ENCODE measurements at places on chromosomes 7 and 10.

DNA sequence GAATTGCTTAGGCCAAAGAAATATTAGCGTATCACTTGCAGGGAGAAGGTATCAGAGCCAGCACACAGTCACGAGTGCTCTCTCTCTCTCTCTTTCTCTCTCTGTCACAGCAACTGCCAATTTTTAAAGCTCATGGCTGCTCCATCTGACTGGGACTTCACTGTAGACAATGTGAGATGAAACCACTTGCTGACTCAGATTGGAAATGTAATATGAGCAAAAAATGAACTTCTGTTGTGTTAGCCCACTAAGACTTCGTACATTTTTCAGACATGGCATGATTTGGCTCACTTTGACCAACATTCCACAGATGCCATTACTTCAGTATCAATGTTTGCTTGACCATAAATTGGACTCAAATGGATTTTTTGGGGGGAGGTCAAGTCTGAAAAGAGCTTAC is 68.1 kb downstream of the DGKB start:
- peak; percentile 28 for DNase-seq

DNA sequence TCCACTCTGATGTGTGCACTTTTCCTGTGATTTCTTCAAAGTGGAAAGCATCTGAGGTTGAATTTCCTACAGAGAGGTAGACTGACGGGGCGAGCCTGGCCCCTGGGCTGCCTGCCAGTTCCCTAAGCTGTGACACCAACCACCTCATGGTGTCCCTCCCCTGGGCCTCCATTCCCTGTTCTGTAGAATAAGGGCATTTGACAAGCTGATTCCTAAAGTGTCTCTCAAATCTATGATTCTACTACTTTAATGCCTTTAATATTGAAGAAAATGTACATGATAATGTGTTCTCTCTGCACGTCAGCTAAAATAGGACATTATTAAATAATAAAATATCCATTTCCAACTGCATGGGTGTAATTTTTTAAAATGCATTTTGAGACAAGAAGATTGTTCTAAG is 105.1 kb downstream of the SEC61G start:
- DNase-seq = no peak

DNA sequence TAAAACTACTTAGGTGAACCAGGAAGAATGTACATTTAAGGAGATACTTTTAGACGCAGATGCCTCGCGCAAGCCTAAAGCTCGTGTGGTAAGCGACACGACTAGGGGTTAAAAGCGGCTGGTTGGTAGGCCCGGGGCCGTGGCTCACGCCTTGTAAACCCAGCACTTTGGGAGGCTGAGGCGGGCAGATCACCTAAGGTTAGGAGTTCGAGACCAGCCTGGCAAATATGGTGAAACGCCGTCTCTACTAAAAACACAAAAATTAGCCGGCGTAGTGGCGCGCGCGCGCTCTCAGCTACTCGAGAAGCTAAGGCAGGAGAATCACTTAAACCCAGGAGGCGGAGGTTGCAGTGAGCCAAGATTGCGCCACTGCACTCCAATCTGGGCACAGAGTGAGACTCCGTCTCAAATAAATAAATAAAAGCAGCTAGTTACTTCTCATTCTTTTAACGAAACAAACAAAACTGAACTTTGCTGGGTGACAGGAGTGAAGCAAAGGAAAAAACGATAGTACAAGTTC is 879 bp downstream of the NUDT5 start:
- peak; percentile 58 for DNase-seq

- DNase-seq = no peak
Measured at GRCh38 chr10:45592432-45592831, 80.1 kb downstream of the ZFAND4 start.

GRCh38 chr7:5543361-5543760 is 119.7 kb upstream of the TNRC18 start:
- peak; percentile 24 for DNase-seq

DNA sequence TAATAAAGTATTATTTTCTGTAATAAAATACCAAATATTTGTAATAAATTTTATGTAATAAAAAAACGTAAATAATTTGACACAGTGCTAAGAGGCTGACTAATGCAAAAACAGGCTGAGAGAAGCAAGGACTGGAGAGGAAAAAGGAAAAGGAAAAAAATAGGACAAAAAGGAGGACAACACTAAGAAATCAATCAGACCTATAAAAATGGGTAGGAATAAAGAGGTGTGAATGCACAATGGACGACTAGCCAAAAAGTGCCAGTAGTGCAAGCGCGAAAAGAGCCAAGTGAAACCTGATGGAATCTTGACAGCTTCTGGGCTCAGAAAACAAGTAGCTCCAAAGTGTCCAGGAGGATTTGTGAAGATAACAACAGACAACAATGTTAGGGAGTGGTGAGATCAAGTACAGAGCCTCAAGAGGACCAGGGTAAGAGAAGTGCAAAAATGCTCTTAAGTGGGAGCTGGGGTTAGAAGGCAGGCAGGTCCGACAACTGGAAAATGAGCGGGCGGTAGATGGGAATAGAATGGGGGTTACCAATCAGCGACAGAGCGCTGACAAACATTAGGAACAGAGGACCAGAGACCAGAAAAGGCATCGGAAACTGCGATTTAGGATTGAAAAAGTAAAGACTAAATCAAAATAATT is 1.2 kb downstream of the BRAF start:
- peak; percentile 10 for DNase-seq

- DNase-seq = peak; percentile 45
Measured at GRCh38 chr7:92325858-92326257, 80.1 kb downstream of the ANKIB1 start.

GRCh38 chr10:90642650-90643049 is 215.2 kb downstream of the HTR7 start:
- DNase-seq = peak; percentile 14

- no peak for DNase-seq
Measured at GRCh38 chr10:117161386-117162033, 23.4 kb upstream of the VAX1 start.

- peak; percentile 91 for DNase-seq
Measured at GRCh38 chr10:17029581-17030271, 99.9 kb downstream of the CUBN start.

DNA sequence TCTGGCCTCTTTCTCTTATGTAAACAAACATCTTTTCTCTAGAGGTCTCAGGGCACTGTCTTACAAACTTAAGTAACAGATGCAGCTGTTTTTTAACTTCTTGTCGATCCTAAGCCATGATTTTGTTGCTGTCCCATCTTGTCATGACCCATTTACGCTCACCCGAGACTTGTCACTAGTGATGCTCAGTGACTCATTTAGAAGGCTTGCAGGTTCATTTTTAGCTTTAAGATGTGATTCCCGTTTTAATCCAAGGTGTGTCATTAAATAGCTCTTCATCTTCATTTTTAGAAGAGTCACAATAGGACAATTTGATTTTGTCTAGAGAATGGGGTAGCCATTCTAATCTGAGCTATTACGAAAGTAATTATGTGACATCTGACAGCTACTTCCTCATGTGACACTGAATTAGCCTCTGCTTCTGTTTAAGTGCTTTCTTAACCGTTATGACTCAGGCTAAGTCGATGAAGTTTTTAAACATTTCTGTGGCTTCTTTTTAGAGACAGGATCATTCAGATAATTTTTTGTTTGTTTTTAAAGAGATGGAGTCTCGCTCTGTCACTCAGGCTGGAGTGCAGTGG is 42.7 kb downstream of the SPDYE5 start:
- peak; percentile 85 for DNase-seq

DNA sequence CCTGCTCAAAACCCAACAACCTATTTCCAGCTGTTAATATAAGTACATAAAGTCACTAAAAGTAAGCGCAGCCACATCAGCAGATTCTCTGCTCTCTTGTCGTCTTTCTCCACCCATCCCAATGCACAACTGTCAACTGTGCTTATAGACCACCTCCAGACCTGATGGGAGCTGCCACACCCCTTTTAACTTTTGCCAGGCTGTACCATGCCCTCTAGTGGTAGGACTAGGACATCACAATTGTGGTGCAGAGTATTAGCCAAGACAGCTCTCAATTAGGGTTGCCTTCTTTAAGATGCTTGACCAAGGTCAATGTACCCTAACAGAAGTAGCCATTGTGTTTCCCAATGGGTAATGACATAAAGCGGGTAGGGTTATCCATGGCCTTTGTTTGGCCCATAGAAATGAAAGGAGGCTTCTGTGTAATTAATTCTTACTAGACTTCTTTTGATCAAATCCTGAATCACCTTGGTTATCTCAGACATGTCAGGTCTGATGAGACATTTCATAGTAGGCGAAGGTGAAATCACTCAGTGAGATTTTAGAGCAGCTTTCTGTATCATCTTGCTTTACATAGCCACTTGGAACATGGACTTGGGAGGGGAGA is 68.1 kb downstream of the SCRN1 start:
- DNase-seq = peak; percentile 61

GRCh38 chr7:151261529-151261928 is 13.0 kb upstream of the SMARCD3 start:
- DNase-seq = no peak

DNA sequence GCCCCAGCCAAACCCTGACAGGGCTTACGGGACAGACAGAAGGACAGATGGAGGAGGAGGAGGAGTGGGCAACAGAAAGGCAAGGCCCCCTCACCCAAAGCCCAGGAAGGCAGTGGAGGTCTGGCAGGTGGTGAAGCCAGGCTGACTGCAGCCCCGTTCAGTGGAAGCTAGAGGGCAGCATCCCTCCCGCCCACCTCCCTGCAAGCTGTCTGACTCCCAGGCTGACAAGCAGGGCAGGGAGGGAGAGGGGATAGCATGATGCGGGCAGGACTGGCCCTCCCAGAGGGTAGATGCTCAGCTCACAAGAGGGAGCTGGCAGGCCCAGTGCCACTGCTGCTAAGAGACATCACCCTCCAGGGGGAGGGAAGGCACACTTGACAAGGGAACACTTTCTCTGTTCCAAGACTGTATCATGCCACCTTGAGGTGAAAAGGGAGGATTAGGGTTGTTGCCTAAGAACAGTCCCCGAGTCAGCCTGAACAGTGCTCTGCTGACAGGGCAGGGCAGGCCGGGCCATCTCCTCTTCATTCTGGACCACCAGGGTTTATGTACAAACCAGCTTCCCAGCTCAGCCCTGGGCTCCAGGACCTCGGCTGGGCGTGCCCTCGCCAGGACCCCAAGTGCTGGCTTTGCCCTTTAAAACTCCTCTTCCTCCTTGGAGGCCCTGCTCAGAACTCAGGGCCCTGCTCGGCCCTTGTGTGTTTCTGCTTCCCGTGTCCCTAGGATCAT is 61.8 kb downstream of the RASGEF1A start:
- DNase-seq = peak; percentile 73

DNA sequence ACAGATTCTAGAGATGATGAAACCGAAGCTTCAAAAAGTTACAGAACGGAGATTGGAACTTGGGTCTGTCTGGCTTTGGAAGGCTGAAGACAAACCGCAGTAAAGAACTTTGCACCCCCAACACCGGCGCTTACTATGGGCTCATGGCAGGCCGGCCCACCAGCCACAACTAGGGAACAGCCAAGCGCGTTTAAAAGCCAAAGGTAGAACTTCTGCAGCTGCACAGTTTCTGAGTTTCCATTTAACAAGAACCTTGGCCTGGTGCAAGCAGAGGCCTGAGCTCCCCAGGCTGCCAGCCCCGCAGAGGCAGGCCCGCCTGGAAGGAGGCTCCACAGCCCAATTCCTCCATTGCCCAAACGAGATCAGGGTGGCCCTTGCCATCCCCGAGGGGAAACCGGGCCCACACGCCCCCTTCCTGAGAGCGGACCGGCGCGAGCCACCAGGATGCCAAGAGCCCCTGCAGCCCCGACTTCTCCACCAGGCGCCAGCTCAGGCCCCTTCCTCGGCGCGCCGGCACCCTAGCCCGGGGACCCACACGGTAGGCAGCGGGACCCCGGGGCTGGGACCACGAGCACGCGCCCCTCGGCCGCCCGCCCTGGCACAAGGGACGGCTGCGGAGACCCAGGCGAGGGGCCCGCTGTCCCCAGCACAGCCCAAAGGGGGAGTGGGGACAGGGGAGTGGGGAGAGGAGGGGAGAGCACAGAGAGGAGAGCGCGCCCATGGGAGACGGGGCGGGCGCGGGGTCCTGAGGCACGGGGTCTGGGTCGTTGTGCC is 566 bp downstream of the MAD1L1 start:
- DNase-seq = peak; percentile 17

DNA sequence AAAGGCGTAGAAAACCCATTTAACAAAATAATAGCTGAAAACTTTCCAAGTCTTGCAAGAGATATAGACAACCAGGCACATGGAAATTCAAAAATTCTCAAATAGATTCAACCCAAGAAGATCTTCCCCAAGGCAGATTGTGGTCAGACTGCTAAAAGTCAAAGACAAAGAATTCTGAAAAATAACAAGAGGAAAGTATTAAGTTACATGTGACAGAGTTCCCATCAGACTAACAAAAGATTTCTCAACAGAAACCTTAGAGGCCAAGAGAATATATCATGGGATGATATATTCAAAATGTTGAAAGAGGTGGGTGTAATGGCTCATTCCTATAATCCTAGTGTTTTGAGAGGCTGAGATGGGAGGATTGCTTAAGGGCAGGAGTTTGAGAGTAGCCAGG is 59.8 kb downstream of the TMEM178B start:
- peak; percentile 21 for DNase-seq

DNA sequence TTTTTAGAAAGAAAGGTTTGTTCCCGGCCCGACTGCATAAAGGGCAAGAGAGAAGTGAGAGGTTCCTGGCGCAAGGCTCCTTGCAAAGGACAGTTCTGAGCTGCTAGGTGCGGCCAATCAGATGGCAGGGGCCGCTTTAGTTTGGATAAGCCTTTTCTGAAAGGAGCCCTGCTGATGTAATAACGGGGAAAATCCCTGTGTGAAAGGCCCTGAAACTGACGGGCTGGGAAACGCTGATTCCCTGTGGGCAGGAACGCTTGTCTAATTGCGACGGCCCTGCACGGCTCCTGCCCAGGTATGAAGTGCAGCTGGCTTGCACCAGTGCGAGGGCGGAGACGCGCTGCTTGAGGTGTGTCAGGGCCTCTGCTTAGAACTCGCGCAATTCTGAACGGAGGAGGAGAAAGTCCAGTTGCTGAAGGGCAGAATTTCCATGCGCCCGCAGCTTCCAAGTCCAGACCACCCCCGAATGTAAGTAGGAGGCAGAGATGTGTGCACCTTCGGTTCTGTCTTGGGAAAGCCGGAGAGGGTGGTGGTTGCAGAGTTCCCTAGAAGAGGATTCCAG is 30.5 kb downstream of the TACC2 start:
- no peak for DNase-seq

GRCh38 chr10:22389856-22390589 is 44.7 kb downstream of the SPAG6 start:
- DNase-seq = no peak

DNA sequence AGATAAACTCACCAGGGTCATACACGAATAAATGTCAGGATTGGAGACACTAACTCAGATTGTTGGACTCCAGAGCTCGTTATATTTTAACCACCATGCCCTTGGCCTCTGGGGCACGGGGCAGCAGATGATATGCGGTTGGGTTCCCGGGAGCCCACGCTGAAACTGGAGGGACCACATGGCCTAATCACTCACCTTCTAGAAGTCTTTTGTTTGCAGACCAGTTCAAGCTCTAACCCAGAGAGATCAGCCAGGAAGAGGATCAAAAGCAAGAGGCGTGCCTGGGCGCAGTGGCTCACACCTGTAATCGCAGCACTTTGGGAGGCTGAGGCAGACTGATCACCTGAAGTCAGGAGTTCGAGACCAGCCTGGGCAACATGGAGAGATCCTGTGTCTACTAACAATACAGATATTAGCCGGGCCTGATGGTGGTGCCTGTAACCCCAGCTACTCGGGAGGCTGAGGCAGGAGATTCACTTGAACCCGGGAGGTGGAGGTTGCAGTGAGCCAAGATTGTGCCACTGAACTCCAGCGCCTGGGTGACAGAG is 42.6 kb upstream of the ECHDC3 start:
- no peak for DNase-seq

Measured in iris pigment epithelial cell (primary cell).